ENCODE measurements at places on chromosomes 6 and 20. TPM values are rescaled to one million over a fixed set of nuclear protein-coding genes. Genes with fewer than 3 reads are reported as not detected.

Gene ULBP2
- 2.9 TPM for total RNA-seq

Gene CDYL
- total RNA-seq, result 20.4 TPM

Gene APOM
- total RNA-seq, result 3.7 TPM

Gene TRIM10
- total RNA-seq, result not detected

Gene LY6G6C
- 0.23 TPM for total RNA-seq

Gene TSHZ2
- not detected for total RNA-seq

Gene F13A1
- total RNA-seq, result not detected

Gene PCSK2
- total RNA-seq, result not detected

Gene NHLRC1
- 1.8 TPM for total RNA-seq

Gene MMS22L
- 12.4 TPM for total RNA-seq

Gene COMMD7
- 56.1 TPM for total RNA-seq

Gene SS18L1
- 9.4 TPM for total RNA-seq

Gene CFB
- total RNA-seq, result 1.9 TPM

Gene ADGRF1
- not detected for total RNA-seq

Gene TMC2
- not detected for total RNA-seq

Gene MYCT1
- total RNA-seq, result not detected

Gene HLA-DQA1
- total RNA-seq, result not detected

Gene FAM162B
- total RNA-seq, result not detected

Gene CD24
- total RNA-seq, result 307 TPM

Gene PRSS35
- total RNA-seq, result not detected

Gene FOXF2
- 23.1 TPM for total RNA-seq

Gene TMEM170B
- 0.67 TPM for total RNA-seq

Gene DDRGK1
- total RNA-seq, result 73.3 TPM

Gene SPATA25
- 0.53 TPM for total RNA-seq

Gene RSPO4
- not detected for total RNA-seq

Gene STXBP5
- total RNA-seq, result 18.3 TPM

Gene OXT
- not detected for total RNA-seq

Gene VSTM2L
- total RNA-seq, result 16.6 TPM

Gene C6orf141
- 13.3 TPM for total RNA-seq
